Muscle of back (tissue), 13 donors: ENCODE measurements at places on chromosomes 1 and 21. TPM values are rescaled to one million over a fixed set of nuclear protein-coding genes. Genes with fewer than 3 reads are reported as not detected.

OR2AK2 gene
- polyA plus RNA-seq, result not detected

RIT1 gene
- polyA plus RNA-seq, result 23.9 TPM

MIXL1 gene
- 0.60 TPM for polyA plus RNA-seq

GRCh38 chr21:14901482-14901958, 163.3 kb downstream of the NRIP1 start:
- DNase-seq, result no peak

DNA sequence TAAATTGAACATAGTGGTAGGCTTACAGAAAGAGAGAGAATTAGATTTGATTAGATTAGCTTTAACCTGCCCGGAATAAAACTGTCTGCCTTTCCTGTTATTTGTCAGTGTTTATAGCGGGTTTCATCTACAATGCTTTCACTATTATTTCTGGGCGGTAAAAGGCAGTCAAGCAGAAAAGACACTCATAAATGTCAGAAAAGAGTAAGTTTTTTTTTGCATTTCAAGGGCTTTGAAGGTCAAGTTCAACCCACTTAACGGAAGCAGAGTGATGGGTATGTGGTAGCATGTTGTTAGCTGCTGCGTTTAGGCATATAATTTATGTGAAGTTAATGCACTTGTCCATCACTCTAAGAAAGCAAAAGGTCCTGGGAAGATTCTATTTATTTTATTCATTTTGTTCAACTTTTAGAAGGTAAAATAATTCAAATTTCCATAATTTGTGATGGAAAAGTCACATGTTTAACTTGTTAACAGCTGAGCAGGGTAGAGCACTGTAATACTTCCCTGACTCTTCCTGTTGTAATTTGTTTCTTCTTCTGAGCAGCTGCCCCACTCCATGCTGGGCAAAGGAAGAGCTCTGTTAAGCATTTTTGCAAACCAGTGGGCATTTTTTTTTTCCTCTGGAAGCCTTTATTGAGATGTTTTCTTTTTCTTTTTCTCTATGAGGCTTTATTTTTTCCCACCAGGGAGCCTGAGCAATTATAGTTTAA, 220.1 kb downstream of the ST6GALNAC3 start:
- DNase-seq, result no peak

DNA sequence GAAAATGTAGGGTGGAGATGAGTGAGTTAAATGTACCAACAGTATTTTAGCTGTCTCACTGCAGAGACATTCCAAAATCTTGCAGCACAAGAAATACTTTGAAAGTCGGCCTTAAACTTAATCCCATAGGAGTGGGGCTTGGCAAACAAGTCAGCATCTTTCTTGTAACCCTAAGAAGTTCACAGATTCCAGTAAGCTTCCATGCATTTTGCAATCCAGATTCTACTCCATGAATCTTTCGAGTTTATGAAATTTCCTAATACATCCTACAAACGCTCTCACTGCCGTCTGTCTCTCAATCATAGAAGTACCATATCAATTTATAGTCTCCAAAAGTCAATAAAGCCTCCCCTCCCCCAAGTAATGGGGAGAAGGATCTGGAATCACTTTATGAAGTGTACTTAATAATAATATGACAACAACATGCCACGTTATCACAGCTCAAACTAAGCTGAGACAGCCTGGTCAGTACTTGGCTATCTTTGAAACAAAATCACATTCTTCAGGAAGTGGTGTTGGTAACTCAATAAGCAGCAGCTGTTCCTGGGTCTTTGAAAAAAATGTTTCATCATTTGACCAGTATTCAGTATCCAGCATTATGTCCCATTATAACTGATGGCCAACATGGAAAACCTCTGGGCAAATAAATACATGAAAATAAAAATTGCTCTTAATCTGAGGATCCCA, 317.4 kb upstream of the RUNX1 start:
- DNase-seq, result peak; percentile 85

DNA sequence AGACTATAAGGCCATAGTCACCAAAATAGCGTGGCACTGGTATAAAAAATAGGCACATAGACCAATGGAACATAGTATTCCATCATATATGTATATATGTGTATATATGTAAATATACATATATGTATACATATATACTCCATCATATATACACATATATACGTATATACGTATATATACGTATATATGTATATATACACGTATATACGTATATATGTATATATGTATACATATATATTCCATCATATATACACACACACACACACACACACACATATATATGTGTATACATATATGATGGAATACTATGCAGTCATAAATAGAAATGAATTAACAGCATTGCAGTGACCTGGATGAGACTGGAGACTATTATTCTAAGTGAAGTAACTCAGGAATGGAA, 204.6 kb downstream of the LTN1 start:
- no peak for DNase-seq

GRCh38 chr1:190739926-190740325, 262.3 kb upstream of the BRINP3 start:
- DNase-seq, result no peak

GRCh38 chr21:25331286-25331685, 276.0 kb downstream of the MRPL39 start:
- DNase-seq, result no peak

- DNase-seq, result peak; percentile 83
These were observed 149.0 kb downstream of the TGFBR3 start for GRCh38 chr1:91736715-91737615.
